ENCODE measurements at places on chromosomes 7 and 10.

DNA sequence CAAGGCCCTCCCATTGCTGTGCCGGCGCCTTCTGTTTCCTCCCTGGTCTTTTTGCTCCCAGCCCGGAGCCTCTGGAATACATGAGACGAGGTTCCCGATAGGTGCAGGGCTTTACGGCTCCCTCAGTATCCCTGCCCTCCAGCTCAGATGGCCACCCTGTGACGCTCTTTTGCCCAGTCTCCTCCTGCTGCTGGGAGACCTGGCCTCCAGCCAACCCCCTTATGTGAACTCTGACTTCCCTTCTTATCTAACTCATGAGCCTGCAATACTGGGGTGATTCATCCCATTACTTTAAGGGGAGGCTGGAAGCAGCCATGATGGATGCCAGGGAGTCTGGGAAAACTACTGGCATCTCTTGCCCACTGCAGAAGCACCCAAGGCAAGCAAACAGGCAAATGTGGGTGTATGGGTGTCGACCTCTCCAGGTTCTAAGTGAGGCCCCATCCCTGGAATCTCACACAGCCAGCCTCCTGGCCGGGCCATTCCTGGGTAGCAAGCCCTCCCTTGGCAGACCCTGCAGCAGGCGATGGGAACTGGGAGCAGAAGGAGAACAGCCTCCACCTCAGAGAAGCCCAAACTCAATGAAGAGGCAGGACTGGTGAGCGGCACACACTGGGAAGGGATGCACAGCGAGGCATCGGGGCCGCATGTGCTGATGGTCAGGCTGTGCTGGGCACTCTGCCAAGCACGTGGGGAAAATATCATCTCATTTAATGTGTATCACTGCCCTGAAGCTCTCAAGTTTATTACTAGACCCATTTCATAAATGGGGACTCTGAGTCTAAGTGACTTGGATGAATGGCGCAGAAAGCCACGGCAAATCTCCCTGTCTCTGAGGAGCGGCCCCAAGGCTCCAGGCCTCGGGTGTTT is 97.5 kb downstream of the FAM53B start:
- DNase-seq: no peak

DNA sequence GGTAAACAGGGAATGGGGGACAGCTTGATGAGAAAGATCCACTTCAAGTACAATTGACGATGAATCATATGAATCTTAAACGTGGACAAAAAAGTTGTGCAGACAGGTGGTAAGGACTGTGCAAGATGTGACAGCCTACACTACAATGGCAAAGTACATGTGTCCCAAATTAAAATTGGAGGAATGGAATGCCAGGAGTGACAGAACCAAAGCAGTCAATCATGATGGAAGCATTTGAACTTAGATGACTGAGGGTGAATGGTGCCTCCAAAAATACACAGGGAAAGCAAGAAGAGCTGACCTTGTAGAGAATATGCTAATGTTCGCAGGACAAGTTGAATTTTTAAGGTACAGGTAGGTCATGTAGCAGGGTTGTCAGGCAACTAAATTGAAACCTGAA is 150.3 kb upstream of the WNT16 start:
- no peak for DNase-seq

- DNase-seq: no peak
Observed at GRCh38 chr7:3591219-3591618, 290.2 kb downstream of the SDK1 start.

DNA sequence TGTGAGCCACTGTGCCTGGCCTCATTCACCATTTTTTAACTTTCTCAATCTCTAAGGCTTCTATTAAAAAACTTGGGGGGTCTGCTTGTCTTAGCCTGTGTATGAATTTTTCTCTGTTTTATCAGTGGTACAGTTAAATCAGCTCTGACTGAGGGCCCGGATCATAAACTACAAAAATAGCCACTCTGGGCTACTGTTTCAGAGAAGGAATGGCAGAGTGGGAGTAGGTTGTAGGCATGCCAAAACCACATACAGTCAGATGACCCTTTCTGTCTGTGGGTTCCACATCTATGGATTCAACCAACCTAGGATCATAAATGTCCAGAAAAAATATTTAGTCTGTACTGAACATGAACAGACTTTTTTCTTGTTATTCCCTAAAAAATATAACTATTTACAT is 21.3 kb downstream of the TBC1D12 start:
- no peak for DNase-seq

DNA sequence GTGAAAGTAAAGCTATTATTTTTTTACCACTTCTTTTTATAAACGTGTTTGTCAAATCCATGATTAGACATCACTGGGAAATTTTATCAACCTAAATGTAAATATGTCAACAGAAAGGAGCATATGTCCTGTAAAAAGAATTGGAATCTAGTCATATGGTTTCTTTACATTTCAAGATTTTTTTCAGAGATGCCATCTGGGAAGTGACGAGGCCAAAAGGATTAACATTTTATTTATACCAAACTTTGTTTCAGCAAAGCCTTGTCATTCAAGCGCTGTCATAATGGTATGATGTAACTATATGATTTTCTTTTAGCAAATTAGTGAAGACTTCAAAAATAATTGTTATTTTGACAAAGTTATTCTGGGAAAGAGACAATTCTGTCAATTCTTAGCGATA is 117.3 kb downstream of the SEMA3A start:
- no peak for DNase-seq

- DNase-seq: no peak
Observed at GRCh38 chr10:85936161-85936560, 430.4 kb downstream of the GRID1 start.

- no peak for DNase-seq
Observed at GRCh38 chr7:5491251-5492019, 67.8 kb upstream of the TNRC18 start.

GRCh38 chr7:122736183-122736582 is 33.5 kb upstream of the RNF148 start:
- no peak for DNase-seq

GRCh38 chr10:18533896-18534295 is 117.5 kb downstream of the NSUN6 start:
- DNase-seq: no peak

- DNase-seq: no peak
Observed at GRCh38 chr7:51033727-51034520, 251.2 kb upstream of the GRB10 start.

DNA sequence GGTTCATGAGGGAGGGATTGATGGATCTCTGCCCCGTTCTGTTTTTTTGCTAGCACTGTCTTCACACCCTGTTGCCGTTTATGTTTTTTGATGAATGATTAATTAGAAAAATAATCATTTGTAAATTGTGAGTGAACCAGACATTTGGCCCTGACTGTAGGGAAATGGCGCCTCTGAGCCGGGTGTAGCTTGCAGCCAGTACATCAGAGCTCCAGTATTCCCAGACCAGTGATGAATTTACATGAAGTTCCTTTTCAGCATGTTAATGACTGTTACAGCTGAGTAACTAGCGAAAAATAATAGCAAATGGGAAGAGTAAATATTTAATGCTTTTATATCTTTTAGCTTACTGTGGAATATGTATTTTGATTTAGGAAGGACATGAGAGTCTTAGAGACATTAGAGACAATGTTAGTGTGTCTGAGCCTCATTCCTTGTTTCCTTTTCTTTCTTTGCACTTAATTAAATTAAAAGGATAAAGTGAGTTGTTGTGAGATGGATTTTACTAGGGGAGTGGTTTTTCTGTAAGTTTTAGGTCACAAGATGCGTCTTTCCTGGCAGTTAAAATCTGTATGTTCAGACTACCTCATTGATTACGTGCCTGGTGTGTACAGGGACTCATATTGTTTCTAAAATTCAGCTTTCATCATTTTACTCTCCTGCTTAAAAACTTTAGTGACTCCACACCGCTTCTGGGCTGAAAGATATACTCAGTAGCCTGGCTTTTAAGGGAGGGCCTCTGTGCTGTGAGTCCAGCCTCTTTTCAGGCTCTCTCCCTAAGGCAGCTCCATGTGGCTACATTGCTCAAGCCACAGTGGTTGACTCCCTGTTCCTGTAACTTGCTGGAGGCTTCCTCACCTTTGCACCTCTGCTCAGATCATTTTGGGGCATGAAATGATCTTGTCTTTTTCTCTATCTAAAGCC is 86.4 kb downstream of the AUTS2 start:
- no peak for DNase-seq

DNA sequence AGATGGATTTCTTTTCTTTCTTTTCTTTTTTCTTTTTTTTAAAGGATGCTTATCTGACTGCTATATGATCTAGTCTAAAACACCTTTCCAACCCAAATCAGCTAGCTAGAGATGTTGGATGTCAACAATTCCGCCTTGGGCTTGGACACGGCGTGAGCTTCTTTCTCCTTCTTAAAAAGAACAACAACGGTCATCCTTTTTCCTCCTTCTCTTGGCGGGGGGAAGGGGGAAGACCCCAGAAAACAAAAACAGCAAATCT is 1.0 kb downstream of the BEND7 start:
- no peak for DNase-seq

- no peak for DNase-seq
Observed at GRCh38 chr10:18542832-18543231, 108.6 kb downstream of the NSUN6 start.

DNA sequence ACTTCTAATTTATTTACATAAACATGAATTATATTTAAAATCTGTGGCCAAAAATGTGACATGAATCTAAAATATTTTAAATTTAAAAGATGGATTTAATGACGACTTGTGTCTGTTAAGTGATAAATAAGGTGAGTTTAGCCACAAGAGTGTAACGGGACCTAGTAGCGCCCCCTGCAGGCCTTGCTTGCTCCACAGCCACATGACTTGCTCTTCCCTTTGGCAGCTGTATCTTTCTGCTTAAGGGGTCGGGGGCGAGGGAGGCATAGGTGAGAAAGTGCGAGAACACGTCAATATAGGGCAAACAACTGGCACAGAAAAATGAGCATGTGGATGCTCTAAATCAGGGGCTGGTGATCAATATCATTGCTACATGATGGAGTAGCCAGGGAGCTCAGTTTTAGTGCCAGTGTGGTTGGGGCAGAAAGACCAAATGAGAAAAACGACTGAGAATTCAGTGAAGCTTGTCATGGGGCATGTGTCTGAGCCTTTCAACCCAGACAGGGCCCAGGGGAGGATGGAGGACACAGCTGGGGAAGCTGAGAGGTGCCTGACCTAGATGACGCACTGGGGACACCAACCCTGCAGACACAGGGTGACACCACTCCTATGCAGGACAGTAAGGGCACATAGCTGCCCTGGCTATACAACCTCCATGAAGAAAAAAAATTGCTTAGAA is 49.8 kb downstream of the PAXIP1 start:
- peak; percentile 58 for DNase-seq

- DNase-seq: no peak
Observed at GRCh38 chr10:131143425-131144165, 167.9 kb downstream of the TCERG1L start.

DNA sequence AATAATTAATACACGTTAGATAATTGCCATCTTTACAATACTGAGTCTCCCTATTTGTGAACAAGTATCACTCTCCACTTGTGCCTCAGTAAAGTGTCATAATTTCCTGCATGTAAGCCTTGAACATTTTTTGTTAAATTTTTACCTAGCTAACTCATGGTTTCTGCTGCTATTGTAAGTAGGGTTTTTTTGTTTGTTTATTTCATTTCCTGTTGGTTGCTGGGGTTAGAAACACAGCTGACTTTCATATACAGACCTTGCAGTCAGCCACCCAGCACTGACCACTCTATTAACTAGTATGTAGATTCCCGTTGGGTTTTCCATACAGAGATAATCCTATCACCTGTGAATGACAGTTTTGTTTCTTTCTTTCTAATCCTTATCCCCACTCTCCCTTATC is 133.3 kb downstream of the MPP7 start:
- peak; percentile 45 for DNase-seq

GRCh38 chr10:12332572-12333379 is 16.6 kb upstream of the CAMK1D start:
- DNase-seq: no peak

DNA sequence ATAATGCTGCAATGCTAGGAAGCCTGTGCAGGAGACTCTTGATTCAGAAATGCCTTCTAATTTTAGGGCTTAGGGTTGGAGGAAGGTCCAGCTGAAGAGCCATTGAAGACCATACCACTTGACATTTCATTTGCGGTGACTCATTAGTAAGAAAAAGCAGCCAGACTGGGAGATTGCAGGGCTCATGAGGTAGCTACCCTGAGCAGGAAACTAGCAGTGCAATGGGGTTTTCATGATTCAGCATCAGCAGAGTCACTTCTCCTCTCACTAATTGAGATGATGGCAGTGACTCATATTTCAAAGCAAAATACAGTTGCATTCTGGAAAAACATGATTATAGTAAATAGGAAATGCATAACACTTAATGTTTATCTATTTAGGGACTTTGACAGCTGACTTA is 434.1 kb downstream of the DNAJB9 start:
- DNase-seq: no peak

- no peak for DNase-seq
Observed at GRCh38 chr10:133028956-133029355, 58.8 kb upstream of the ADGRA1 start.

DNA sequence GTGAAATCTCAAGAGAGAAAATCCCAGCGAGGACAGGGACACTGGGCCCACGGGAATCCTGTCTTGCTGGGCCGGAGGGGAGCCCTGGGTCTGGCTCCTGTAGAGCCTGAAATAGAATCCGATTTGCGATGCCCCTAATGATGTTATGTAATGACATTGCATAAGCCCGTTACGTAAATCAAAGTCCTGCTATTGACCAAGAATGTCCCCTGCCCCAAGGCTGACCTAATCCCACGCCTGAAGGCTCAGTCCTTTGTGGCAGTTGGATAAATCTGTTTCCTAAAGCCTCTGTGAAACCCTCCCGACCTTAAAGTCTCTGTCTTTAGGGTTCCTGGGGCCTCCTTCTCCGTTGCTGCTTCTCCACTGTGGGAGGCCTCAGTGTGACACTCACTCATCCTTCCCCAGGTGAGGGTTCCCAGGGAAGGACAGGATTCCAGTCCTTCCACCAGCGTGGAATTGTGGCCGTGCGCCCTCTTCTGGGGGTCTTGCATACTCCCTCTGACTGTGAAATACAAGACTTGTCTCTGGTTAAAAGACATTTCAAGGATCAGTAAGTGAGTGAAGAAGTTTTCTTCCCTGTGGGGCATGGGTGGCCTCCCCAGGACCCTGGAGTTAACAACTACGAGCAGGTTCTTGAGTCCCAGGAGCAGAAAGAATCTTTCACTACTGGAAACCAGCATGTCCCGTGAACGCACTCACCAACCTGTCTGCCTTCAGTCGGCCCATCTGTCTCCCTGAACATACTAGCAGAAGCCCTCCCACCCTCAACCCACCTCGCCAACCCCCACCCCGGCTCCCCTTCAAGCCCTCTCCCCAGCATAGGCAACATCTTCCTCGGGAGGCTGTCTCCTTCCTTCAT is 19.8 kb downstream of the ZNF467 start:
- DNase-seq: no peak

Data from MM.1S (cell line).